ENCODE measurements at places on chromosomes 1 and 21.

GRCh38 chr1:197868751-197869489 is 33.5 kb upstream of the C1orf53 start:
- peak; percentile 5 for DNase-seq

GRCh38 chr1:32878183-32878582 is 7.5 kb upstream of the FNDC5 start:
- no peak for DNase-seq

GRCh38 chr1:19734472-19734999 is 65.2 kb downstream of the TMCO4 start:
- DNase-seq = no peak

GRCh38 chr1:20327467-20327866 is 36.8 kb downstream of the VWA5B1 start:
- no peak for DNase-seq

DNA sequence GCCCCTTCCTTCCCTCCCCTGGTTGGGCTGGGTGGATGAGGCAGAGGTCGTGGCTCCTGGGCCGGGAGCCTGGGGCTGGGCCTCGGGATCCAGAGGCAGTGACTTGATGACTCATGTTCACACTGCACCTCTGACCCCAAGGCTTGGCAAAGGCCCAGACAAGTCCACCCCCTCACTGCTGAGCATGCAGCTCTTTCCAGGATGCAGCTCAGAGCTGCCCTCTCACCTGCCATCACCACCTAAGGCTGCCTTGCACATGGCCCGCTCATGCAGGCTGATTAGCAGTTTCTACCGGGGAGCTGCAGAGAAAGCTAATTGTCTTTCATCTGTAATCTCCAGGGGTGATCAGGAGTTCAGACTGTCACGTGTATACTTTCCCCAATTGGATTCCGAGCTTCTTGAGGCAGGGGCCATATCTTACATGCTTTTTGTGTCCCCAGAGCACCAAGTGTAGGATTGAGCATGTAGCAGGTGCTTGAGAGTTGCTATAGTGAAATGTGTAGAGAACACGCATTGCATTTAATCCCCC is 62.1 kb downstream of the LRRN2 start:
- no peak for DNase-seq

GRCh38 chr1:241666419-241666818 is 14.3 kb downstream of the WDR64 start:
- no peak for DNase-seq

DNA sequence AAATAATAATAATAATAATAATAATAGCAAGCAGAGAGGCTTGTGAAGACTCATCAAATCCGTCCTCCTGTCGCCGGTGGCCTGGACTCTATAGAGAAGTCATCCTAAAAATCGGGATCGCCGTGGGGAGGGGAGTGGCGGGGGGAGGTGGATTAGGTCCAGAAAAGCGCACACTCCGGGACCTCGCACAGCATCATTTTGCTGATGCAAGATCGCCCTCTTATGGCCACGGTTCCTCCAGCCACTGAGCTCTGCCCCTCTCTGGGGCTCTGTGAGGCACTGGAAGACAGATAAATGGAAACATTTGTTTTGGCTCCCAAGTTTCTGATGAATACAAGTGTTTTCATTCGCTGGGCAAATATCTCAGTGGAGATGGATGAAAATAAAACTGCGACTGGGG is 612.0 kb downstream of the MATN1 start:
- no peak for DNase-seq

GRCh38 chr1:199287647-199288046 is 648.8 kb downstream of the PTPRC start:
- DNase-seq = no peak

GRCh38 chr1:22872981-22873664 is 99.5 kb downstream of the LACTBL1 start:
- DNase-seq = no peak

GRCh38 chr21:39311164-39311563 is 2.3 kb downstream of the BRWD1 start:
- DNase-seq = no peak

DNA sequence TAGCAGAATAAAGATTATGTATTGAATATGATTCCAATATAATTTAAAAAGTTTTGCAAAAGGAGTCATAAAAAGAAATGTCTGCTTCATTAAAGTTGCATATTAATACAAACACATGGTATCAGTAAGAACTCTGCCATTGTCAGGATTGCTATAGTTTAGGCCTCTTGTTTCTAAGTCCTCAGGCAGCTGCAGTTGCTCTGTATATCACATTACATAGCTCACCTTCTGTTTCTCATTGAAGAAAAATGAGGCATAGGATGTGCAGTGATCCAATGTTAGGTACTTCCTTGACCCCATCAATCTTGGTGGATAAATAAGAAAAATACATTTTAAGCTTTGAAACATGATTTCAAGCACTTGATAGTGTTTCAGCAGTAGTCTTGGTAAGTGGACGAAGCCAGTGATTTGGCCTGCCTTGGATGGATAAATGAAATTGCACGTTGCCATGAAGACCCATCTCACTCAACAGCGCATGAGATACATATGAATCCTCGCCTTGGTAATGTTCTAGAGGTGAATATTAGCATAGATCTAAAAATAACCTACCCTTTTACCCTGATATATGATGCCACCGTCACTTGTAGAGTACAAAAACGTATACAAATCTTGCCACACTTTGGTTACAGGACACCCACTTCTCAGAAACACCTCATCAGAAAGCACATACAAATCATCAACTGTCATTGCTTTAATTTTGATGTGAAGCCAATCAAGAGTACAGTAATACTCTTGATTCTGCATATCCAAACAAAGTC is 25.3 kb downstream of the ZFYVE9 start:
- no peak for DNase-seq

DNA sequence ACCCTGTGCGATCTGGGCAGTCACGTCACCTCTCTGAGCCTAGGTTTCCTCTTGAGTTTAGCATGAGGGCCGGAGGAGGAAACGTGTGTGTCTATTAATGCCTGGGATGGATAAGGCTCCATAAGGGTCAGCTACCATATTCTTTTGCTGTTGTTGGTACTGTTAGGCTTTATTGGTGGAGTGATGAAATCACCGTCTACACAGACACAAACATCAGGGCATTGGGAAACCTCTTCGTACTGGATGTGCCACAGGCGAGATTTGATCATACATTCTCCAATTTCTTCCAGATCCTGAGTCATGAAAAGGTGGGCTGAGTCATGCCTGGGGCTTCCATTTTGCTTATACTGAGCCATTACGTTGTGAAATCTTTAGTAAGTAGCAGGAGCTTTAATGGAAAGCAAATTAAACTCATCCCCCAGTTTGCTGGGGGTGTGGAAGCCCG is 24.9 kb upstream of the GRHL3 start:
- DNase-seq = no peak

GRCh38 chr1:89594096-89594740 is 38.7 kb upstream of the LRRC8C start:
- DNase-seq = no peak

DNA sequence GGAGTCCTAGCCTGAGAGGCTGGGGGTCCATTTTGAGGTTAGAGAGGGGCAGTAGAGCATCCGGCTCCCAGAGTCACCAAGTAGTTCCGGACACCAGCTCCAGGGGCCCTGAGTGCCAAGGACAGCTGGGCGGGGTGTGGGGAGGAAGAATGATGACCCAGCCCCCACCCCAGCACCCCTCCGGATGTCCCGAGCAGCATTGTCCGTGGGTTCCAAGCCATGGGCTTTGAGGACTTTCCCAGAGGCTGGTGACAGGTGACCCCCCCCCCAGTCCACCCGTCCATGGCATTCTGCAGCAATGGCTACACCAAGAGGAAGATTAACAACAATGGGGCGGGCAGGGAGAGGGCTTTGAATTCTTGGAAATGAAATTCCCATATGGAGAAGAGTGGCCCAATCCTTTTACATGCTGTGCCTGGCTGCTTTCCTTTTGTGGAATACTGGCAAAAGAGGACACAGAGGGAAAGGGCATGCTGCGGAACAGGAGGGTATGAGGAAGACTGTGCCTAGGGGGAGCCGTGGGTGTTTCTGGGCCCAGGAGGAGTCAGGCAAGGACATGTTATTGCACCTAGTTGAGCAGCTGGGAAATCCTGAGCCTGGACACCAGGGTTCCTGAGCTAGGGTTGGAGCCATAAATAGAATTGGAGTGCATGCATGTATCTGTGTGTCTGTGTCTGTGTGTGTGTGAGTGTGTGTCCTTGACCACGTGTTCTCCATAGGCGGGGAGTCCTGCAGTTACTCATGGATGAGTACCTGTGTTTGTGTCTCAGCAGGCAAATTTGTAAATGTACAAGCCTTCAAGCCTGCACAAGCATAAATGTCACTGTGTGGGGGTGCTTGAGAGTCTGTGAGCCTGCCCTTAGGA is 956 bp downstream of the ATP1A2 start:
- no peak for DNase-seq

GRCh38 chr1:153610334-153610733 is 2.6 kb downstream of the S100A16 start:
- DNase-seq = no peak

GRCh38 chr1:225318706-225319575 is 108.9 kb downstream of the LBR start:
- DNase-seq = no peak

- no peak for DNase-seq
Observed at GRCh38 chr21:40886006-40886405, 39.0 kb upstream of the DSCAM start.

GRCh38 chr1:32112806-32113375 is 5.0 kb downstream of the KPNA6 start:
- no peak for DNase-seq

- DNase-seq = no peak
Observed at GRCh38 chr1:195105281-195105680, 1503.0 kb downstream of the KCNT2 start.

DNA sequence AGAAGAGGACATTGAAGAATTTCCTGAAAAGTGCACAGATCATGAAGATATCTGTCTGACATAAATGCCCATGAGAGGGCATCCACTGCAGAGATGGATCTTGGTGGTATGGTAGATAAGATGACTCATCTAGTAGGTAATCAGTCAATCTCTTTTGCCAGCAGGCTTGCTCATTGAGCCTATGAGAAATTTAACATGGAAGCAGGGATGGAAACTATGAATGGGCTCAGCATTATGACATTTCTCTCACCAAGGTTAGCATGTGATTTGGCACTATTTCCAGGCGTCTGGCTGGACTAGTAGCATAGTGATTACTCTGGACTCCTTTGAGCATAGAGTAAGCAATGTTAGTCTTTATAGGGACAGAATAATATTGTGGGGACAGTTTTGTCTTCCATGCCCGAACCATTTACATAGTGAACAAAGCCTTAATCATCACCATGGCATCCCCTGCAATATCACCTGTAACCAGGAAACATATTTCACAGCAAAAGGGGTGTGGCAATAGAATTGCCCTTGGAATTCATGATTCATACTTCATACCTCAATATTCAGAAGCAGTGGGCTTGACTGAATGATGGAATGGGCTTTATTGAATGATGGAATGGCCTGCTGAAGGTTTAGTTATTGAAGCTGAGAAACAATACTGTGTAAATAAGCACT is 7.3 kb downstream of the OR2C3 start:
- DNase-seq = no peak

GRCh38 chr1:93874025-93874651 is 4.9 kb downstream of the DNTTIP2 start:
- no peak for DNase-seq

DNA sequence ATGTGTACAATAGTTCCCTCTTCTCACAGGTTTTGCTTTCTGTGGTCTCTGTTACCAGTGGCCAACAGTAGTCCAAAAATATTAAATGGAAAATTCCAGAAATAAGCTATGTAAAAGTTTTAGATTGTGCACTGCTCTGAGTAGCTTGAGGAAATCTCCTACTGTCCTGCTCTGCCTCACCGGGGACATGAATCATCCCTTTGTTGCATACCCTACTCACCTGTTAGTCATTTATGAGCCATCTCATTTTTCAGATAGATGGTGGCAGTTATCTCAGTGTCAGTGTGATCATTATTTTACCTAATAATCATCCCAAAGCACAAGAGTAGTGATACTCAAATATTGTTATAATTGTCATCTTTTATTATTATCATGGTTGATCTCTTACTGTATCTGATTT is 688.1 kb downstream of the PLA2G4A start:
- DNase-seq = no peak

GRCh38 chr1:232390590-232390989 is 239.3 kb downstream of the SIPA1L2 start:
- no peak for DNase-seq

- no peak for DNase-seq
Observed at GRCh38 chr1:34052565-34052964, 112.5 kb downstream of the CSMD2 start.

DNA sequence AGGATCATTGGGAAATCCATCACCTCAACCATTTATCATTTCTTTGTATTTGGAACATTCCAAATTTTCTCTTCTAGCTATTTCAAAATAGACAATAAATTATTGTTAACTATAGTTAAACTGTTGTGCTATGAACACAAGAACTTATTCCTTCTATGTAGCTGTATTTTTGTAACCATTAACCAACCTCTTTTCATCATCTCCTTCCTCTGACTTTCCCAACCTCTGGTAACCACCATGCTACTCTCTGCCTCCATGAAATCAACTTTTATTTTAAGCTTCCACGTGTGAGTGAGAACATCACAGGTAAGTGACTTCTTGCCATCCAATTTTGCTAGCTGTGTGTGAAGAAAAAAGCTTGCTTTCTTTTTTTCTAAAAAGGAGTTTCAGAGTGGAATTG is 418 bp downstream of the IFI44L start:
- DNase-seq = no peak

DNA sequence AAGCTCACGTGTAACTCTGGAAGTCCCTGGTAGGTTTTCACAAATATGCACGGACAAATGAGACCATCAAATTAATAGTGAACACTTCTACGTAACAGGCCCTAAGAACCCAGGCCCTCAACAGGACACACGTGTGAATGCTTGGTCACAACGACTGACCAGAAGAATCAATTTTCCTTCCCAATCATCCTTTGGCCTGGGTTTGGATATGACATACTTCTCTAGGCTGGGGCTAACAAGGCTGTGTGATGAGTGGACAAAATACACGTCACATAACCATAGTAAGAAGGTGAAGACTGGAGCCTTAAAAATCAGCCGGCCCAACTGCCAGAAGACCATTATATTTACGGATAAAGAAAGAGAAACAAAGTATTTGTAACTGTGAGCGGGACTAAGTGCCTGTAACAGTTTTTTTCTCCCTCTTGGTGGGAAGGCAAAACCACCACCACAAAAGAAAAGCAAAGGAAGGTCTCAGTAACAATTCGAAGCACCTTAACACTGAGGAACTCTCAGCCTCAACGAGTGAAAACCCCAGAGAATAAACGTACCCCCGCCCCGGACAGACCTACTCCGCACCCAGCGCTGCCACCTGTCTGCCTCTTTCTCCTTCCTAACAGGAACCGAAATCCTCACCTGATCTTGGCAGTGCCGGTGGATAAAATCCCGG is 450 bp downstream of the SDE2 start:
- DNase-seq = no peak

DNA sequence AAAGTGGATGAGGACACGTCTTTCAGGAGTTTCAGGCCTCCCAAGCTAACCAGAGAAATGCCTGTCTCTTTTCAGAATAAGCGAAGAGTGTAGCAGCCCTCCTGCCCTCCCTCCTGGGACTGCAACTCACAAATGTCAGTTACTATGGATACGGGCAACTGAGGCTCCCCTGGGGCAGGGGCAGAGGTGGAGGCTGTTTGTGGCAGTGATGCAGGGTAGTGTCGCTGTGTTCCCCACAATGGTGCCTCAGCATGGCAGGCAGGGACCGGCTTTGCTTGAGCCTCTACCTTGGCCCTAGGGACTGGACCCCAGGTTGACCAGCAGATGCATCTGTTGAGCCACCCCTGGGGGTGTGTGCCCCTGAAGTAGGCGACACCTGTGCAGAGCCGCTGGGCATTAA is 10.2 kb downstream of the NFASC start:
- DNase-seq = no peak
